ENCODE measurements at places on chromosomes 4 and X. TPM values are rescaled to one million over a fixed set of nuclear protein-coding genes. Genes with fewer than 3 reads are reported as not detected.

GPR119 gene
- not detected for total RNA-seq

- no peaks in the 10 kb centered on the region for H3K4me1 ChIP-seq
- no peak overlapping the region for H3K4me3 ChIP-seq
Measured at GRCh38 chr4:82680834-82681233, 117.8 kb downstream of the SCD5 start.

NIPAL1 gene
- 2.0 TPM for total RNA-seq

DNA sequence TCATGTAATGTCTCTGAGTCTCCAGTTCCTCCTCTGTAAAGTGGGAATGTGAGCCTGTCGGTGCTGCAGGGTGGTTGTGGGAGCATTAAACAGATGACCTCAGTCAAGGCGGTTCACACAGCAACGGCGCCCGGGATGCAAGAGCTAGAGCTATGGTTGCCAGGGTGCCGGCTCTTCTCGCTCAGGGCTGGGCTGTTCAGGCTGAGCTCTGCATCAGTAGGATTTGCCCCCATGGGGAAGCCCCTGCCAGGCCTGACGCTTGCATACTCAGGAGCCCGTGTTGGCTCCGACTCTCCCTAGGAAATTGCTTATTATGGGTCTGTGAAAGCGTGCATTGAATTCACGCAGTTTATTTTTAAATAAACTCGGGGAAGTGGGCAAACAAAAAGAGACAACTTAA is 67.3 kb downstream of the PSAPL1 start:
- H3K27me3 ChIP-seq = peaks cover 3% of the 10 kb centered on the region
- DNase-seq = no peak
- no peaks in the 10 kb centered on the region for H3K36me3 ChIP-seq

VCX3A gene
- not detected for total RNA-seq

GRCh38 chr4:183256756-183257385 is 63.2 kb downstream of the CLDN22 start:
- H3K27me3 ChIP-seq = no peaks in the 10 kb centered on the region
- H3K4me1 ChIP-seq = no peaks in the 10 kb centered on the region
- no peak overlapping the region for H3K4me3 ChIP-seq
- no peaks in the 10 kb centered on the region for H3K36me3 ChIP-seq
- DNase-seq = peak; percentile 60

ELMOD2 gene
- 14.8 TPM for total RNA-seq

- no peak overlapping the region for H3K4me3 ChIP-seq
- no peaks in the 10 kb centered on the region for H3K36me3 ChIP-seq
- no peak overlapping the region for H3K27ac ChIP-seq
- DNase-seq = no peak
Measured at GRCh38 chrX:65635822-65636221, 31.6 kb upstream of the MSN start.

Data from activated naive CD4-positive, alpha-beta T cell treated with anti-CD3 and anti-CD28 coated beads for 36 hours (primary cell).